Stimulated activated CD4-positive, alpha-beta T cell treated with anti-CD3 and anti-CD28 coated beads, Interleukin-15, amount 100 ng/mL, for 1 hour (primary cell): ENCODE measurements at places on chromosomes 11 and 22.

- DNase-seq: no peak
Measured at GRCh38 chr11:124202951-124203350, 19.8 kb downstream of the OR10D3 start.

DNA sequence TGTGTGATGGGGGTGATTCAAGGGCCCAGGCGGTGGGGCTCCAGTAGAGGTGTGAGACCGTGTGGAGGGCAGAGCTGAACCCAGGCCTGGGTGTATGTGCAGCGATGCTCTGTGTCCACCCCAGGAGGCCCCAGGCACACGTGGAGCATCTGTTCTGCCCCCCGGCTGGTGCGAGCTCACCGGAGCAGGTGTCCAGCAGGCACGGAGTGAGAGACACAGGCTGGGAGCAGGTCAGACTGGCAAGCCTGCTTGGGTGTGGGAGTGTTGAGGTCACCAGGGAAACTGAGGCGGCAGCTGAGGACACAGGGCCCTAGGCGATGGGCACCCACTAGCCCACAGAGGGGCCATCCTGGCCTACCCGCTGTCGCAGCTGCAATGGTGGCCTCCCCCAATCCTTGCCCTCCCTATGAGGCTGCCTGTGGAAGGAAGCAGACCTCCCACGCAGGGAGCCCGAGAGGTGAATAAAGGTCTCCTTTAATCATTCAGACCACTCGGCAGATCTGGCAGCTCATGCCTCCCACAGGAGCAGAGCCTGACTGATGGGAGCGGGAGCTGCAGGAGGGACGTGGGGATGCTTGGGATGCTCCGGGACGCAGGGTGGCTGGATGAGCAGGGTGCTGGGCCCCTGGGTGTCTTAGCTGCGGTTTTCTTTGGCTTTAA, 1165.1 kb downstream of the BRD1 start:
- DNase-seq: no peak

GRCh38 chr11:26243426-26243825, 88.5 kb upstream of the ANO3 start:
- DNase-seq: no peak

DNA sequence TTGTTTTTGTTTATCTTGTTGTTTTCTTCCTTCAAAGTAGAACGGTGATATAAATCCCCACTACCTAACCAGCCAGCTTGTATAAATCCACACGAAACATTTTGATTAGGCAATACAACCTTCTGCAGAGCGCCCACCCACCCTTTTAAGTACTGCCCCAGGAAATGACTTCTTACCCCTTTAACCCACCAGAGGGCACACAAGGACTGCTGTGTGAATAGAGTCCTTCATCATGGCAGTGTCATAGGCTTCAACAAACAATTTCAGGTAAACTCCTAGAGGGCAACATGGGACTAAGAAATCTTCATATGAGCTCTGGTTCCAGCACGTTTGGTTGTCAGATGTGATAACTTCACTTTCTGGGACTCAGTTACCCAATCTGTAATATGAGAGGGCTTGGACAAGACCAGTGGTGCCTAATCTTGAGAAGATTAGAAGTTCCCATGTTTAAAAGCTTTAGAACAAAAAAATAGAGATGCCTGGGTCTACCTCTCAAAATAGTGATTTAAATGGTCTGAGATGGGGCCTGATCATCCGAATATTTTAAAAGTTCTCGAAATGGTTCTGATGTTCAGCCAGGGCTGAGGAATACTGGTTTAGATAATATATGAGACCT, 56.1 kb downstream of the PIWIL4 start:
- DNase-seq: peak; percentile 5

DNA sequence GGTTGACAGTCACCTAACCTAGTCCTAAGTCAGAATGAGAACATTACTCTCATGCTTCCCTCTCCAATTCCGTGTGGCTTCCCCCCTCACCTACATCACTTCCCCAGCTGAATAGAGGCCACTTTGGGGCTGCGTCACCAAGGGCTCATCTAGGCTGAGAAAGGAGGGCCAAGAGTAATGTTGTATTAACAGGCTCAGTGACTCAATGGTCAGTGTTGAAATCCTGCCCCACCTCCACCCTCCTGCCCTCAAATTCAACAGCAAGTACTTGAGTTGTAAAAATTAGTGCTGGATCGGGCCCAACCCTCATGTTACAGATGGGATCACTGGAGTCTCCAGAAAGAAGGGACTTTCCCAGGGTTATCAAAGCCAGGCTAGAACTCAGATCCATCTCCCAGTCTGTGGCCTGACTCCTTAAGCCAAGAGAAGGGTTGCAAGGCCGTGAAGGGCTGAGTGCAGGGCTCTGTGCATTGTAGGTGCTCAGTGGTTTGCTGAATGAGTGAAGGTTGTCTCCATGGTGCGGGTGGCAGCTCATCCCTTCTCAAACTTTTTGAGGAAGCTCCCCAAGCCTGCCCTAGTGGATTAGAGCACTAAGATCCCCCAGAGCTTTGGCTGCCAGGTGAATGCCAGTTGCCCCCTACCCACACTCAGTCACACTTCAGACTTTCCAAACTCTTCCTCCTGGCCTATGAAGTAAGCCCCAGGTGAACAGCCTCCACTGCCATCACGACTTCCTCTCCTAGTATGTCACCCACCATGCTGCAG, 3.2 kb downstream of the DGAT2 start:
- DNase-seq: no peak

DNA sequence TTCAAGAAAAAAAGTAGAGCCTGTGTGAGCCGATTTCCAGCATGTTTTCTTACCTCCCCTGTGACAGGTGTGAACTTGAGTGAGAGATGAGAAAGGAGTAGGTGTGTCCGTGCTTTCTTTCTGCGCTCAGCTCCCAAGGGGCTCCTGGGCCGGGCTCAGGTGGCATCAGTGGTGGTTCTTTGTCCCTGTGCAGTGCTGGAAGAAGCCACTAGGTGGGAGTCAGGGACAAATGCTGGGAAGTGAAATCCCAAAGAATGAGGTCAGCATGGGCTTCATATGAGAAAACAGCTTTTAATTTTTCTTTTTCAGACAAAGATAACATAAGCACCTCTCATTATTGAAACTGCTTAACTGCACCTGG, 57.8 kb downstream of the PPFIBP2 start:
- DNase-seq: no peak

- no peak for DNase-seq
Measured at GRCh38 chr11:115104851-115105453, 399.3 kb downstream of the CADM1 start.

DNA sequence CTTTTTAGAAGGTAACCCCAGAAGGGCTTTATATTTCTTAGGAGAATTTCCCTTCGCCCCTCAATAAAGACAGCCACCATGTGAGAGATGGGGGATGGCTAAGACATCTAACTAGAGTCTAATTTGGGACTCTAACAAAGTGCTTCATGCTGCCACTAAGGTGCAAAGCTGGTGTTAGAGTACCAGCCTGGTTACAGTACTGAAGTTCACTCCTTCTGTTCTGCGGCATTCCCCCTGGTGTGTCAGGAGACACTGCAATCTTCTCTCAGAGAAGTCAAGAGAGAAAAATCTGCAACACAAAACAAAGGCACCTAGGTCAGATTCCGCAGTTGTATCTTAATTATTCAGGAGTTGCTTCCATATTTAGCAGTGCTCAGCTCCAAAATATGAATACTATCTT, 603.0 kb upstream of the CADM1 start:
- no peak for DNase-seq

GRCh38 chr11:120710354-120711131, 199.0 kb downstream of the GRIK4 start:
- DNase-seq: no peak

DNA sequence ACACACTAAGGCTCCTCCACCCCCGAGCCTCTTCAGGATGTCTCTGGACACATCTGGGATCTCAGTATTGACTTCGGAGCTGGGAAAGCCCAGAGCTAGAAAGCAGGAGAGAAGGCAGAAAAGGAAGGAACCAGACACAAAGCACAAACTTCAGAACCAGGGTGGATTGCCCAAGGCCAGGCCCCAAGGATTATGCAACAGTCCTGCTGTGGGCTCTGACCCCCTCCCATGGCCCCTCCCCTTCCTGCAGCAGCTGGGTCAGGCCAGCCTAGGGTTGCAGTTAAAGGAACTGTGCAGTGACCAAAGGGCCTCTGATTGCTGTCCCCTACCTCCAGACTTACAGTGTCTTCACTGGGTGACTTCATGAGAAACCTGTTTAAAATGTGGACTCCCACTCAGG, 5.3 kb downstream of the KCNE3 start:
- DNase-seq: no peak

- DNase-seq: no peak
Measured at GRCh38 chr11:105738986-105739795, 129.3 kb downstream of the GRIA4 start.

DNA sequence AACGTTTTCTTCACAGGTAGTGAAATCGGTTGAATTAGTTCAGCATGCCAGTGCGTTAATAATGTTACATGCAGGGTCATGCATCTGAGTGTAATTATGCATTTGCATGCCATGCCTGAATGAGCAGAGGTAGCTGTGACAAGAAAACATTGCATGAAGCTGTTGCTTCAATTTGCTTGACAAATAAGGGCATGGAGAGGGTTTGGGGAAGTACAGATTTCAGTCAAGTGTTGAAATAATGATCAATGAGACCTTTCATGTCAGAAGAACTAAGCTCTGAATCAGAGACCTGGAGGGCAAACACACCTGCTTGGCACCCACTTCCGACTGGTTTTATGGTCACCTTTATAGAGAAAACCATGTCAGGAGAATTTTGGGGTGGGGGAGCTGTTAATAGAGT, 221.4 kb downstream of the DBX1 start:
- DNase-seq: no peak

GRCh38 chr22:38214302-38215056, 12.7 kb downstream of the MAFF start:
- peak; percentile 52 for DNase-seq

- DNase-seq: no peak
Measured at GRCh38 chr11:112451250-112451649, 190.6 kb upstream of the PLET1 start.

DNA sequence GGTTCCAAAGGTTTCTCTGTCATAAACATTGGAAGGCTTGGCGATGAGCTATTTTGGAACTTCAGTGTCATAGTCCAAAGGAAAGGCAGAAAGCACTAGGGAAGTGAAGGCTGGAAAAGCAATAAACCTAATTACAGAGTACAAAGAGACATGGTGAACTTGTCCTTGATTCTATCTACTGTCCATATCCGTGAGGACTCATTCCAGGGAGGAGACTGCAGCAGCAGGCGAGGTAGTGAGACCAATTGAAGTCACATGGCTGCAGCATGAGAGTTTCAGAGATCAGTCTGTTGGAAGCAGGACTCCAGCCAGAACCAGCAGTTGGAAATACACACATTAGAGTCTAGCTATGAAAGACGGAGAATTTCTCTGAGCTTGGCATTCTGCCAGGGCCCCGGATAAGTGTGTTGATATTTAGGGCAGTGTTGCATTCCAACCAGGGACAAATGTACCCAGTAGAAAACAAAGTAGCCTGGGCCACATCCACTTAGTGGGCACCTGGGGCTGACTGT, 54.1 kb upstream of the ARHGAP42 start:
- no peak for DNase-seq

DNA sequence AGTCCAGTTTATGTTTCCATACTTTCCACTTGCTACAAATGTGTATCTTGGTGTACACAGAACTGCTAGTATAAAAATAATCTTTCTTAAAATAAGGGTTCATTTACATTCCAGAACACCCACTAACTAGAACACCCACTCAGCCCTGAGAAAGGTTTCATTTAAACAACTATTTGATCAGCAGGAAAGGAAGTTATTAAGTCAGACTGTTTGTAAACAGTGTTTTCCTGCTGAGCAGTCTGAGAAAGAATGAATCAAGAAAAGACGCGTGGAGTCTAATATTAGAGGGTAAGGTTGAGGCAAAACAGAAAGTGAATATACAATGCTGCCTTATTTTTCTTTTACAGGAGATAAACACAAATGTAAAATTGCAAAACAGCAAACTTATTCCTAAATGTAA, 32.7 kb downstream of the NARS2 start:
- DNase-seq: no peak

DNA sequence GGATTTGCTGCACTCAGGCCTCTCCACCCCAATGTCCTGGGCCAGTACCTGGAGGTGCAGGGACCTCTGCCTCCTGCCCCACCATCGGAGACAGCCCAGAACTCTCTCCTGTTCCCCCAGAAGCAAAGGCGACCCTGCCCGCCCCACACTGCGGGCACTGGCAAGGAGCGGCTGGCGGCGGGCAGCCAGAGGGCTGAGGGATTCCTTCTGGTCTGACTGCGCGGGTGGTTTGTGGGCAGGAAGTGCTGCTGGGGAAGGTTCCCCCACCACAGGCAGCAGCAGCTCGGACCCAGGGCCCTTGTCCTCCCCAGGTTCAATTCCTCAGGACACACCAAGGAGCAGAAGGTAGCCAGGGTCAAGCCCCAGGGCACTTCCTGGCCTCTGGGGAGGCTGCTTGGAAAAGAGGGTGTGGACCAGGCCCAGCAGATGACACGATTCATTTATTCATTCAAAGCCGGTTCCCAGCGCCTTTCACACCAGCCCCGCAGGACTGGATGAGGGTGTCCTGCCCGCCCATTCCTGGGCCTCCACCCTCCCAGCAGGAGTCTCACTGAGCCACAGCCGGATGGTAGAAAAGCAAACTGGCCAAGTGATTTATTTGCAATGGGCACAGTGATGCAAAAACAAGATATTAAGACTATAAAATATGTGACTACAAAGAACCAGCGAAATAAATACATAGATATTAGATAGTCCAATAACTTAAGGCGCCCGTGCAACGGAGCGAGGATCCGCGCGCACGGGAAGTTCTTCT, 1.2 kb downstream of the PHLDA2 start:
- no peak for DNase-seq
